ENCODE measurements at places on chromosomes 3 and 15. TPM values are rescaled to one million over a fixed set of nuclear protein-coding genes. Genes with fewer than 3 reads are reported as not detected.

GRCh38 chr3:171678971-171679492, 131.3 kb downstream of the PLD1 start:
- DNase-seq: no peak

- DNase-seq: no peak
Measured at GRCh38 chr3:49359623-49360022, 1.5 kb upstream of the GPX1 start.

The BOC gene
- total RNA-seq: 18.0 TPM

The EPHB1 gene
- total RNA-seq: 3.4 TPM

The COLQ gene
- total RNA-seq: 2.2 TPM

The STAC gene
- 10.1 TPM for total RNA-seq

GRCh38 chr3:187318819-187319616, 27.5 kb upstream of the MASP1 start:
- peak; percentile 22 for DNase-seq

GRCh38 chr3:43317461-43318316, 31.3 kb downstream of the SNRK start:
- no peak for DNase-seq

GRCh38 chr3:82627733-82628132, 866.3 kb upstream of the GBE1 start:
- no peak for DNase-seq

The ARID3B gene
- 3.6 TPM for total RNA-seq

DNA sequence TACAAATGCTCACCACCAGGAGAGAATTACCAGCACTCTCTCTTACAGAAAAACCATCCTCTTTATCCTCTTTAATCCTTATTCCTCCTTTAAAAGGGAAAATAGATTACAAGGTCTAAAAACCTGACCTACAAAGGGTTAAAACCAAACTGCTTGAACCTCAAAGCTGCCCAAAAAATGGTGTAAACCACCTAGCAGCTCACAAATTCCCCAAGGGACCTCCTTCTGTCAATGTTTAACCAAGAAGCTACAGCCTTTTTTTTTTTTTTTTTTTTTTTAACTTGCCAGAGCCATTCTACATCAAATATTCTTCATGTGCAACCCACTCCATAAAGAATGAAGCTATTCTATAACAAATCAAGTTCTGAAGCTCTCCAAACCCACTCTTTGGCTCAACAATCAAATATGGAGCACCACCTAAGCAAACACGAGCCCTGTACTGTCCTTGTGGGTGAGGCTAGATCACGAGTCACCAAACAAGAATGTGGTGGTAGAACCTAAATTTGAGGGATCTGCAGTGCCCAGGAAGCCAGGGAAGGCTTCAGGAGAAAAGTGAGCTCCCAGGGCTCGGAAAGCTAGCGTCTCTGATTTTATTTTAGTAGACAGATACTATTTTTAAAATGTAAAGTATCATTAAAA, 20.1 kb downstream of the OSBPL10 start:
- DNase-seq: no peak

GRCh38 chr15:52281085-52282035, 14.2 kb downstream of the MYO5C start:
- no peak for DNase-seq

DNA sequence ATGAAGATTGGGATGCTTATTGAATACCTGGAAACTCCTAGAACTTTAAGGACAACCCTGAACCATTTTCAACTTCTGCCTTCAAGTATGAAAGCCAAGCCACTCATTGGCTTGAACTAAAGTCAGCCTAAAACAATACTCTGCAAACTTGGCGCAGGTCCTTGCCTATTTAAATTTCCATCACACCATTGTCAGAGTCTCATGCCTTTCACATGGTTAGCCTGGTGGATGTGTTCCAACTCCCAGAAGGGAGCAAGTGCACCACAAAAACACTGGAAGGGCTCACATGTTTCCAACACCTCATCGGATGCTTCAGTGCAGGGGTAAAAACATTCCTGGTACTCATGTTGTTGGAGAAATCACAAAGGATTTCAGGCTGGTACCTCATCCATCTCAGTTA, 511.6 kb upstream of the MDFIC2 start:
- no peak for DNase-seq

DNA sequence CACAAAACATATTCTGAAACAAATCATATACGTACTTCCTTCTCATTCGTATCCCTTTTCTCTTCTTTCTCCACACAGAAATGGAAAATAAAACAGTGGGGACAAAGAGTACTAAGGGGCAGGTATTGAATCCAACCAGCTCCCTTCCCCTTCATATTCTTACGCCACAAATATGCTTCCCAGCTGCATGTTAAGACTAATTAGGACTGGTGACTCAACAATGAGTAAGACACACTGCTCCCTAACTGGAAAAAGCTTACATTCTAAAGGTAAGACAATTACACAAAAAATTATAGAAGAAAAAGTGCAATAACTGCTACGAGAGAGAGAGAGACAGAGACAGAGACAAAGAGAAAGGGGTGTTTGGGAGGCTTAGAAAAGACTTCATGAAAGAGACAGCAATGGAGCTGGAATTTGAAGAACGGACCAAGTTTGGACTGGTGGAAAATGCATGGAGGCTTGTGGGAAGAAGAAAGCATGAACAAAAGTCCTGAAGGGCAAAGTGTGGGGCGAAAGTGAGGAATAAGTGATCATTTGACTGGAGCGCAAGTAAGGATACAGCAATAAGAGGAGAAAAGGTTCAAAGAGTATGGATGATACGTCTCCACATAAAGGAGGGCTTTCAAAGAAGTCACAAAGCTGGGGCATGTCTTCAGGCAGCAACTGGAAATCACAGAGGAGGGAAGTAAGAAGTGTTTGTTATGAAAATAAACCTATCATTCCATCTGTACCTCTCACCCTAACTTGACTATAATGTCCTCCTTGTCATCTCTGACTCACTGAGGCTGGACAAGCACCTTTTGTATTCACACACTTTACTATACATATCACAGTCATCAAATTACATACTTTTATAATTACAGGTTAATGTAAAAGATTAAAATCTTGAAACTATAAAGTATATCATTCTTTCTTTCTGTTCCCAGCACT, 49.2 kb downstream of the RYK start:
- DNase-seq: no peak

The DUOXA2 gene
- total RNA-seq: 1.3 TPM

- no peak for DNase-seq
Measured at GRCh38 chr3:157667493-157667892, 164.3 kb upstream of the VEPH1 start.

DNA sequence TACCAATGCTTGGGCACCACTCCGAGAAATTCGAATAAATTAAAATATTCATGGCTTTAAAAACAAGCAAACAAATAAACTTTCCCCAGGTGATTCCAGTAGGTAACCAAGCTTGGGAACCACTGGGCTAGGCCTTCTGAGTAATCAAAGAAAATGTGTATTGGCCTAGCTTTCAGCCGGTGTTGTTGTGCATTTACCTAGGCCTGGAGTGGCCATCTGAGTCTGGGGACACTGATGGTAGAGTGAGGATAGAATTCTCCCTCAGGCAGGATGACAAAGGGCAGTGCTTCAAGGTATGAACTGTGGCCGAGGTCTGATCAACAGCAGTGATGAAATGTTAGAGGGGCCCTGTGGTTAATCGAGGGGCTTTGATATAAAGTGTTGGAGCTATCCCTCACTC, 440.5 kb downstream of the EPHB1 start:
- no peak for DNase-seq

GRCh38 chr3:180288816-180289215, 252.1 kb upstream of the PEX5L start:
- DNase-seq: no peak

Data from adrenal gland (tissue), 19 donors.